ENCODE measurements at places on chromosomes 7 and 10.

- DNase-seq: no peak
Observed at GRCh38 chr7:110675383-110676103, 415.4 kb upstream of the LRRN3 start.

DNA sequence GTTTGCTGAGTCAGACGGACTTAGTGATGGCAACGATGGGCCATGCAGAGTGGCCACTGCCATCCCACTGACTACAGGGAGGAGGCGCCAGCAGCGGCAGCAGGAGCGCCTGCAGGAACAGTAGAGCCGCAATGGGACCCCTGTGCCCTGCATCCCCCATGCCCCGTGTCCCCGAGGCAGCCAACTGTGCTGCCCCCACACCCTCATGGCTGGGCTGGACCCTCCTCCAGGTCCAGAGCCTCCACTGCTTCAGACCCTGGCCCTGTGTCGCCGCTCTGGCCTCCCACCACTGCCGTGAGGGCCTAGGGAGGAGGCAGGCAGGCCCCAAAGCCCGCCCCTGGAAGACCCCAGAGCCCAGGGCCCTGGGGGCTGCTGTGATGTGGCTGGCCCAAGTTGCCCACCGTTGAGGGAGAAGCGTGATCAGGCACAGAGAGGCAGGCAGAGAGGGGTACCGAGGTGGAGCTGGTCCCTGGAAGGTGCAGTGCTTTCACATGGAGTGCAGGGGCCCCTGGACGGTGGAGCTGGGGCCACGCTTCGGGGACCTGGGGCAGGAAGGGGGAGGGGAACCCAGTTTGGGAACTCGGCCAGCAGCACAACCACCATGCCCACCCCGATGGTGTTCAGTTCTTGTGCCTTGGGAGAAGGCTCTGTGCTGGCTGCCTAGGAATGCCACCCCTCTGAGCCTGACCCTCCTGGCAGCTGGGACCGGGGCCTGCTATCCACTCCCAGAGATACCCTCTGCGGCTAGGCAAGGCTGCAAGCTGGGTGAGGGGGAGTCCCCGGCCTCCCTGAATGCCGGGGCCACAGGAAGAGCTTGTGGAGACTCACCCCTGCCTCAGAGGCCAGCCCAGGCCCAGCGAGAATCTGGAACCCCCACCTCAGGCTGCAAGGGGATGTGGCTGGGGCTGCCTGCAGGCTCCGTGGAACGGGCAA lies 32.6 kb downstream of the DKK1 start:
- no peak for DNase-seq

- DNase-seq: no peak
Observed at GRCh38 chr7:28988091-28988490, 30.0 kb upstream of the TRIL start.

GRCh38 chr10:111129363-111129762 lies 52.5 kb downstream of the ADRA2A start:
- no peak for DNase-seq

DNA sequence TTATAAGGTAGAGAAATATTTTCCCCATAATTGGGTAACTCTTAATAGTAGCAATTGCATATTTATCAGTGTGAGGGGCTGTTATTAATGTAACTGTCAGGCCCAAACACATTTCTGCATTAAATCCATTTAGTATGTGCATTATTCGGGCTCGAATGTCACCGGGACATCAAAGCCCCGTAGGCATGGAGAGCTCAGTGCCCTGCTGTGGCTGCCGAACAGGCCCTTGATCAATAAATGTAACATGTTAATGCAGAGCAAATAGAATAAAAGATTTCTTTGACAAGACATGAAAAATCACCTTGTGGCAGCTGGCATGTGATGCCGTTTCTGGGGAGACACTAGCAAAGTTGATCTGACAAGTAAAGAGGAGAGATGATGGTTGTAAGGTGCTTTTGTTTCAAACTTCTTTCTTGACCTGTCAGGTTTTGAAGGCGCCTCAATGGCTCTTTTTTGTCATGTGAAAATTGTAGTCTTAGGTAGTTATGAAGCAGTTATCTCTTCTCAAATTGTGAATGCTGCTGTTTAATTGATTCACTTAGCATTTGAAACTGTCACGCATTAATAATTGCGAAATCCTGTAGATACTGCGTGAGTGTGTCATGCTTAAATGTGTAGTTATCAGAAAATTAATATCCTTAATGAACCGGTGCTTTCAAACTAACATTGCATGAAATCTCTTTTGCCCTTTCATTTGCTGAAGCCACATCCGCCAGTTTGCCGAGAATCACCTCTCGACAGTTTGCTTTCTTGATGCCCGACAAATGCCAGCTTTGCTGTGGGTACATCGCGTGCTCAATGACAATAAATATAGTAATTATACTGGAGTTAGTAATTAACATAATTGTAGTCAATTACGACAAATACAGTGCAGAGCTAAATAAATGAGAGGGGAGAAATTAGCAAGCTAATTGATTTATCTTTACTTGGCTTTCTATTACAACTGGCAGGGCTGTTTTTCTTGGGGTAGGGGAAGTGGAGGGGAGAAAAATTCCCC lies 19.5 kb downstream of the LRMDA start:
- peak; percentile 9 for DNase-seq

DNA sequence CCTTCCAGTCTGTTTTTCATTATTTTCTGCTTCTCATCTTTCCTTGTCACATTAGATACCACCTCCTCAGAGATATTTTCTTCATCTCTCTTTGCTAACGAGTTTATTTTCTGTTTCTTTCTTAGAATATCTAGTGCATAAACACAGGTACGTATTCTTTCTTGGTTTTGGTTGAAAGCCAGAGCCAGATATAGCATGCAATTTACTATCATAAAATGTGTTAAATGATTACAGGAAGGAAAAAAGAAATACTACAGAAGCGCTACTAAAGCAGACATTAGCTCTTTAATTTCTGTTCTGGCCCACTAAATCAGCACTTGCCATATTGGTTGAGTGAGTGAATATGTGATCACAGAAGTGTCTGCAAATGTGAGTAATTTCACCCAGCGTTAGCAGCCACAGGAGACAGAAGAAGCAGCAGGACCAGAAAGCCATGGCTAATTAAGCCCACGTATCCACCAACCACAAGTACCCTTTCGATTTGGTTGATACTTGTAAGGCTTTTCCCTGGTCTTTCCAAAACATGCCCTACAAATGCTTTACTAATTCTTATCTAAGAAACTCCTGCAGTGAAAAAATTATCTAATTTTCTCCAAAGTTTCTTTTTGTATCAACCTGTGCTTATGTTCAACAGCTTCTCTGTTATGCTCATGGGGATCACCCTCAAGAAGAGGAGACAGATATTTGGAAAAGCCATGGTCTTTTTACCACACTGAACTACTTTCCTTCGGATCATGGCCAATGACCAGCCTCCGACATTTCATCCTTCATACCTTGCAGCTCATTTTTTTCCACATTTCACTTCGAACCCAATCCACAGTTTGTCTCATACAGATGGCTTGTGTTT lies 23.1 kb upstream of the MACC1 start:
- no peak for DNase-seq

DNA sequence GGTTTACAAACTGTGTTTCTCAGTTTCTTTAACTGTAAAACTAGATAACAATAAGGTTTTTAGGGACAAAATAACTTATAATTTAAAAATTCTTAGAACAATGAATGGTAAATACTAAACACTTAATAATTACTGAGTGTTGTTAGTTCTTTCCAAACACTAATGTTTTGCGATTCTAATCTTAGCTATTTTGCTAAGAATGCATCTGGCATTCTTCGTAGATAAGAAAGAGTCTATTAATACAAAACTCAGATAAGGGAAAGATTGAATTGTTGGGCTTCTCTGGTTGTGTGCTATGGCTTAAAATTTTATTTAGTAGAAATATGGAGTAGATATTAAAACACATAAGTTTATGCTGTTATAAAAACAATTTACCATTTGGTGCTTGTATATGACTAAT lies 45.4 kb downstream of the TMEM229A start:
- DNase-seq: no peak

DNA sequence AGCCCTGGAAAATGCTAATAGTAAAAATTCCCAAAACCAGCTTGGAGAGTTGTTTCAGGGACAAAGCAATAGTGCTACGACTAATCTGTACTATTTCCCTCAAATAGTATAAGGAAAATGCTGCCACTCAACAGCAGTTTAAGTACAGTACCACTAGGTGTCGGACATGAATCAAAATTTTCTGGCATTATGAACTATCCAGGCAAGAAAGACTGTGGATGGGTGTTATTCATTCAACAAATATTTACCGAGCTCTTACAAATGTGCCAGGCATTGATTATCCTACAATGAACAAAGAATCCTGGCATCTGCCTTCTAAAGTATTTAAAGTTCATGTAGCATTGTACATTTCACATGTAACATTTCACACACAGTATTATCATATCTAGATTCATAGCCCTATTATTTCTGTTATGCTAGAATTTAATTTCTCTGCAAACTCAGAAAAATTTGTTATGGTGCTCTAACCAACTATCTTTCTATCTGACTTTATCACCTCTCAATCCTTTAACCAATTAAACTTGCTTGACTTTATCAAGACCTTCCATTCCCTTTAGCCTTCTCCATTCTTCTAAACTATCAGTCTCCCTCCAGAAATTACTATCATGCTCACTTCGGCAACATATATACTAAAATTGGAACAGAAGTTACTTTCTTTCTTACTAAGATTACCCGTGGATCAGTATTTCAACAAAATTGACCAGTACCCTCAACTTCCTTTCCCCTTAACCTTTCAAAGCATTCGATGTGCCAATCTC lies 80.6 kb downstream of the ARHGAP21 start:
- peak; percentile 67 for DNase-seq

GRCh38 chr10:117621795-117622420 lies 79.4 kb downstream of the EMX2 start:
- DNase-seq: no peak

DNA sequence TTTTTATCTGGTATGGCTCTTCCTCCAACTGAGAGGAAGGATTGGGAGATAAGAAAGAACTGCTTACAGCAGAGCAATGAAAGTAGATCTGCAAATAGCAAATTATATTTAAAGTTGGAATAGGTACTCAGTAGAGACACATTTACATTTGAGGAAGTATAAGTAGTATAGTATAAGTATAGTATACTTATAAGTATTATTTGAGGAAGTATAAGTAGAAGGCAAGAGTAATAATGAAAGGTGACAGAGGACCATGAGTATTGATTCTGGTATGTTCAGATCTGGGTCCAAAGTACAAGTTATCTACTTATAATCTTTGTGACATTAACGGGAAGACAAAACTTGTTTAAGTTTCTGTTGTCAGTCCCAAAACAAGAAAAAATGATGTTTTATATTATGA lies 527.6 kb upstream of the SORCS1 start:
- no peak for DNase-seq

DNA sequence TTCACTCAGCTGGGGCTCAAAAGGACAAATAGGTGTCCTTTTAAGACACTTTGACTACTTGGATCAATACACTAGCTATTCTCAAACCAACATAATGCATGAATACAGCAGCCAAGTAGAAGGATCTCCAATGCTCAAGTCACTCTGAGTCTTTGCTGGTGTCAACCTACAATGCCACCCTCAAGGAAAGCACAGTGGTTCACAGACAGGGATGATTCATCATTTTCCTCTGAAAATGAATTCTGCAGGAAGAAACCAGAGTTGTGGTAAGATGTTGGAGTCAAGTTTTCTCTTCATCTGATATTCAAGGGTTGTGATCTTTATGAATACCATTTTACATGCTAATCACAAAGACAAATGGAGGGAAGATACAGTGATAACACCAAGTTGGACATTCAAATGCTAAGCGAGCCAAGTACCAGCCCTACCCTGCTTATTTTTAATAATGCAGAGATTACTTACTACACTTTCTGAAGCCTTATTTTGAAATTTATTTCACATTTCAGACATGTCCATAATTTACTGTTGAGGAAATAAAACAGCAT lies 143.1 kb upstream of the FGFR2 start:
- no peak for DNase-seq

GRCh38 chr10:11096422-11096821 lies 78.8 kb downstream of the CELF2 start:
- DNase-seq: no peak

GRCh38 chr7:39210362-39210761 lies 232.7 kb downstream of the POU6F2 start:
- no peak for DNase-seq

GRCh38 chr7:73701357-73701995 lies 18.0 kb downstream of the STX1A start:
- DNase-seq: peak; percentile 70

Measured in SW480 (cell line).